ENCODE measurements at places on chromosomes 13 and 19. TPM values are rescaled to one million over a fixed set of nuclear protein-coding genes. Genes with fewer than 3 reads are reported as not detected.

- H3K4me1 ChIP-seq: no peaks in the 10 kb centered on the region
- no peak for DNase-seq
- H3K36me3 ChIP-seq: no peaks in the 10 kb centered on the region
Measured at GRCh38 chr19:13350759-13351158, 155.5 kb downstream of the CACNA1A start.

- H3K27ac ChIP-seq: no peak overlapping the region
- no peaks in the 10 kb centered on the region for H3K36me3 ChIP-seq
- no peak for DNase-seq
- no peak overlapping the region for H3K4me3 ChIP-seq
Measured at GRCh38 chr13:30872685-30873461, 33.2 kb upstream of the MEDAG start.

DNA sequence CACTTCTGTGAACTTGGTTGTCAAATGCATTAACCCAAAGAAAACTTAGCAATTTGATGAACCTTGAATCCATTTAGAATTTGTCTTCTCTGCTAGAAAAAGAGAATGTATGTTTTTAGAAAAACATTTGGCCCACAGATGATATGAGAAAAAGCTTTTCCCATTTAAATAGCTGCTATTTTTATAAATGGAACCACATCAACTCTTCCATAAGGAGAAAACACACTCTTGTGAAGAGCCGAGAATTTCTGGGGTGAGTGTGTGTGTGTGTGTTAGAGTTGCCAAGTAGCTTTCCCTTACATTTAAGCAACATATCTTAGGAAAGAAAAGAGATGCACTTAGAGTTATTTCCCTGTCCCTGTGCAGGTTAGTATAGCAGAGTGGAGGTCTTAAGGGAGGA is 322.8 kb downstream of the ITGBL1 start:
- no peak overlapping the region for H3K27ac ChIP-seq
- no peaks in the 10 kb centered on the region for H3K27me3 ChIP-seq
- no peaks in the 10 kb centered on the region for H3K36me3 ChIP-seq
- no peak for DNase-seq
- no peaks in the 10 kb centered on the region for H3K4me1 ChIP-seq
- no peak overlapping the region for H3K4me3 ChIP-seq

GRCh38 chr19:46821512-46822409 is 28.9 kb downstream of the AP2S1 start:
- H3K36me3 ChIP-seq: no peaks in the 10 kb centered on the region
- peak overlapping the region; percentile 33 for H3K4me3 ChIP-seq
- peaks cover 27% of the 10 kb centered on the region for H3K4me1 ChIP-seq
- no peaks in the 10 kb centered on the region for H3K27me3 ChIP-seq
- peak overlapping the region; percentile 51 for H3K27ac ChIP-seq

DNA sequence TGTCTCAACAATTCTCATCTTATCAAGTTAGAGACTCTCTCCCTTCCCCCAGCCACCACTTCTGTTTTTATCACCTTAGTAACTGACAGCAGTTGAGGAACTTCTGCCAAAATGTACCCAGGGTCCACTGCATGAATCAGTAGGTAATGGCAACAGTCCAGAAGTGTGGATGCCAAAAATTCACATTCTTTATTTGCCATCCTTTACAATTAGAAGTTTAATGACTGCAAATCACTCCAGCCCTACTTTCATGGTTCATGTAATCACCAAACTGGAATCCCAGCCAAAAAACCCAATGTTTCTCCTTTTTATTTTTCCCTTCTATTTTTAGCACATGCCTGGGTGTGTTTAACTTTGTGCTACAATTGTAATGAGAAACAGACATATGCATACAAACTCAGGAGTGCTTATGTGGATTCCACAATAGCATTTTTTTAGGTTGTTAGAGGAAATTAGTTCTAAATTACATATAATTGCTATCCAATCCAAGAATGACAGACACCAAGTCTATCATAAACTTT is 243.5 kb downstream of the RGCC start:
- H3K27ac ChIP-seq: no peak overlapping the region
- H3K36me3 ChIP-seq: no peaks in the 10 kb centered on the region

DNA sequence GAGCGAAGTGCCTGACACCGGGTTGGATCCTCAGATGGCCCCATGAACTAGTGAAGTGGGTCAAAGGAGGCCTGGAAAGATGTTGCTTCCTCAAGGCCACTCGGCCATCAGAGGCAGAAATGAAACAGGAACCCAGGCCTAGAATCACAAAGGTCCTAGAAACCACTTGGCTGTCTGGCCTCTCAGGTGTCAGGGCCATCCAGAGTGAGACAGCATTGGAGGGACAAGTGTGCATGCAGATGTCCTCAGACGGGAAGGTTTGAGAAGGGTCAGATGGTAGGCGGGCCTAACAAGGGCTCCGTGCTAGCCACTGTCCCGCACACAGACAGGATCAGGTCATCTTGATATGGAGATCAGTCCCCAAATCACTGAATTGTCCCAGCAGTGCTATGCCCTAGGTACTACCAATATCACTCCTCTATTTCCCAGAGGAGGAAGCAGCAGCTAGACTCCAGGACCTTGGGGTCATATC is 14.3 kb downstream of the CCDC97 start:
- H3K27me3 ChIP-seq: no peaks in the 10 kb centered on the region
- no peak overlapping the region for H3K27ac ChIP-seq
- peaks cover 37% of the 10 kb centered on the region for H3K4me1 ChIP-seq
- DNase-seq: no peak
- H3K4me3 ChIP-seq: no peak overlapping the region

GRCh38 chr19:49651029-49651819 is 9.2 kb downstream of the SCAF1 start:
- no peaks in the 10 kb centered on the region for H3K27me3 ChIP-seq
- no peak for DNase-seq
- H3K4me3 ChIP-seq: no peak overlapping the region
- H3K27ac ChIP-seq: no peak overlapping the region

- no peak for DNase-seq
- H3K36me3 ChIP-seq: peaks cover 13% of the 10 kb centered on the region
- H3K27ac ChIP-seq: peak overlapping the region; percentile 56
- H3K4me1 ChIP-seq: peaks cover 38% of the 10 kb centered on the region
- peak overlapping the region; percentile 34 for H3K4me3 ChIP-seq
- no peaks in the 10 kb centered on the region for H3K27me3 ChIP-seq
Measured at GRCh38 chr13:40974460-40975407, 44.4 kb downstream of the ELF1 start.

ZNF527 gene
- total RNA-seq: 3.9 TPM

HIF3A gene
- 0.18 TPM for total RNA-seq

DCT gene
- total RNA-seq: not detected
